ENCODE measurements at places on chromosomes 1 and 21.

- no peak for DNase-seq
Measured at GRCh38 chr1:28521502-28522164, 15.8 kb downstream of the RCC1 start.

- DNase-seq = no peak
Measured at GRCh38 chr1:205760606-205761005, 10.6 kb upstream of the NUCKS1 start.

DNA sequence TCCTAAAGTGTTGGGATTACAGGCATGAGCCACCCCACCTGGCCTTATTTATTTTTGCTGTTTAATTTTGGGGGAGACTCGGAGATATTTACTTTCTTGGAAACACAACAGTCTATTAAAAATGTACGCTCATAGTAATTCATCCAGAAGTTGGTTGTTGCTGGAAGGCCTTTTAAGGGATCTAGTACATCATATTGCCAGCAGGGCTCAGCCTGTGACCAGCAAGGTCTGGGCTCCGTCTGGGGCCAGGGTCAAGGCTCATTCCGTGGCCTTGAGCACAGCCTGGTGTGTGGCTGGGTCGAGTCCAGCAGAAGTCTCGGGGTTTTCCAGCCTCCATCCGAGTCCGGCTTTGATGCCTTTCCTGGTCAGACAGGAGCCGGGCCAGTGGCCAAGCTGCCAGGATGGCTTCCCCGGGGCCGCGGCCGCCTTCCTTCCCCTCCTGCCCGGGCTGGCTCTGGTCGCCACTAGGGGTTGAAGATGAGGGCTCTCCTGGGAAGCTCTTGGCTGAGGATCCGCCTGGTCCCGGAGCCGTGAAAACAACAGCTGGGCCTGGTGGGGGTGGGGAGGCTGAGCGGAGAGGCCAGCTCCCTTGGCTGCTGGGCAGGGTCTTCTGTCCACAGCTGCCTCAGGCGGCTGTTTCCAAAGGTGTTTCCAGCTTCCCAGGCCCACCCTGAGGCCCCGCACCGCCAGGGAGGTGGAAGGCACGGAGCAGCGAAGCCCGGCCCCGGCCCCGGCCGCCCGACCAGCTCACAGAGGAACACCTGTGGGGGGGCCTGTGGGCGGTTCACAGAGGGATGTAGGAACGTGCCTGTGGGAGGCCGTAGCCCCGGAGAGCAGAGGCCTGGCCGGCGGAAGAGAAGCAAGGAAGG, 5.1 kb upstream of the VWA1 start:
- no peak for DNase-seq

GRCh38 chr1:51276286-51276685, 40.2 kb downstream of the RNF11 start:
- no peak for DNase-seq

DNA sequence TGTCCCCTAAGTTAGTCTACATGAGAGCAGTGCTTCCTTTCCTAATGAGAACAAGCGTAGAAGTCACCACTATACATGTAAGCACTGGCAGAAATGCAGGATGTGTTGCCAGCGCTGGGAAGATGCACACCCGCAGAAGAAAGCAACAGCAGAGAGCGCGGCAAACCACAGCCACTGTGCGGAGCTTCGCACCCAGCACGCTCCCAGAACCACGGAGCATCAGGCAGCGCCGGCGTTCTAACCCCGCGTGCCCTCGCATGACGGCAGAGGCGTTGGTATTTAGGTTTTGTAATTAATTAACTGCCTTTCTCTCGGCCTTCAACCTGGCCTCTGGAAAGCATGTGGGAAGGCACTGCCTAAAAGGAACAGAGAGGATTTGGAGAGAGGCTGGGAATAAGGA, 69.1 kb downstream of the OLIG1 start:
- no peak for DNase-seq
